ENCODE measurements at places on chromosomes 5 and 9.
A peak's percentile ranks its signal among the peaks of the same experiment; 100 is the strongest.

DNA sequence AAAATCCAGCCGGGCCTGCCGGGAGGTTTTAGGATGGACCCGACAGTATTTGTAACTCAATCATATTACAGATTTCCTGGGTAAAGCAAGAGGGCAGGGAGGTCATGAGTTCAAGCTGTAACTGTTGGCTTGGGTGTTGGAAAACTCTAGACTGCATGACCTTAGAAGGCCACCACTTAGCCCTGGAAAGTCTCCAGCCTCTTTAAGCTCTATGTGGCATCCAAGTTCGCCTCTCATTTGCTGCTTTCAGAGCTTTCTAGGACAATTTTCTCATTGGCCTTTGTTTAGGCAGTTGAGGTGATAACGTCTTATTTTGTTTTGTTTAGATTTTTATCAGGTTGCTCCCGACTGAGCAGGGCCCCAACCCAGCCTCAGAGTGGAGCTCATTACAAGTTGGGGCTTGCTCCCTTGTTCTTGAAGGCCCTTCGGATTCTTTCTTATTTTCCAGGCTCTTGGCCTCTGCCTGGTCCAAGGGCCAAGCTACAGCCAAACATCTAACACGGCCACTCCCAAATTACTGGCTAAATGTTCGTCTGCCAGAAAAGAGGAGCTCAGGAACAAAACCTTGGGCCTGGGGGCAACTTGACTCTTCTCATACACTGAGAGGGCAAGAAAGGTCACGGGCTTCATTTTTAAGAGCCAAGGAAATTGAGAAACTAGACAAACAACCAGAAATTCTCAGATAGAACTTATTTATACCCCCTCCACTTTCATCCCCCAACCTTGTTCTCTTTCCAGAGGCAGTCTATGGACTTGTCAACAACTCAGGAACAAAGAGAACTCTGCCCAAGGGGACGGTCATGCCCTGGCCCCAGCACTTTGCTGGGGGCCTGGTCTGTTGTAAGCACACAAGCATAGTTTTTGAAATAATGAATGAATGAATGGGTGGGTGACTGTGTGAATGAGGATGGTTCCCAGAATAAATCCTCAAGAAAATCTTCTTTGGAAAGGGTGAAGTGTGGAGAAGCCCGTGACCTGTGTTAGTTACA, 526.9 kb downstream of the BNC2 start:
- DNase-seq, result no peak

DNA sequence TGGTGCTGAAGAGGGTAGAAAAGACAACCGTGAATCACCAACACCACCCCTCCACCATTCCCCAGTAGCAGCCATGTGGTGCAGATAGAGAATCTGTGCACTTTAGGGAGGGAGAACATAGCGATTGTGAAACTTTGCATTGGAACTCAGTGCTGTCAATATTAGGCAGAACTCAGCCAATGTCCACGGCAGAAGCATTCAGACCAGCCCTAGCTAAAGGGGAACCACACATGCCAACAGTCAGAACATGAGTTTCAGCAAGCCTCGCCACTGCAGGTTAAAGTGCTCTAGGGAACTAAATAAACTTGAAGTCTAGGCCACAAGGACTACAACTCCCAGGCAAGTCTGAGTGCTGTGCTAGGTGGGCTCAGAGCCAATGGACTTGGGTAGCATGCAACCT, 38.5 kb upstream of the DEPDC1B start:
- no peak for DNase-seq

DNA sequence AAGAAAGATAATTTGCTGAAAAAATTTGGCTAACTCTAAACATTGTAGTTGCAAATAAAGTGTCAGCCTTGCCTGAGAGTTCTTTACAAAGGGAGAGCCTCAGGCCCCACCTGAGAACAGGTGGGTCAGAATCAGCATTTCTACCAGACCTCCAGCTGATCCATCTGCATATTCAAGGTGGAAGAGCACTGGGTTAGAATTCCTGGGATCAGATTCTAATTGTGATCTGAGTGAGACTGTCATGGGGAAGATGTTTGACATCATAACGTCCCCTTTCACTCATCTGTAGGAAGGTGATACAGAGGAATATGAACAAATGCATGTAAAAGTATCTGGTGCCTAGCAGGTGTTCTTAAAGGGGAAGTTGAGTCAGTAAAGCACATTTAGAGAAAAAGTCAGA, 54.6 kb downstream of the FBXL7 start:
- DNase-seq, result no peak

DNA sequence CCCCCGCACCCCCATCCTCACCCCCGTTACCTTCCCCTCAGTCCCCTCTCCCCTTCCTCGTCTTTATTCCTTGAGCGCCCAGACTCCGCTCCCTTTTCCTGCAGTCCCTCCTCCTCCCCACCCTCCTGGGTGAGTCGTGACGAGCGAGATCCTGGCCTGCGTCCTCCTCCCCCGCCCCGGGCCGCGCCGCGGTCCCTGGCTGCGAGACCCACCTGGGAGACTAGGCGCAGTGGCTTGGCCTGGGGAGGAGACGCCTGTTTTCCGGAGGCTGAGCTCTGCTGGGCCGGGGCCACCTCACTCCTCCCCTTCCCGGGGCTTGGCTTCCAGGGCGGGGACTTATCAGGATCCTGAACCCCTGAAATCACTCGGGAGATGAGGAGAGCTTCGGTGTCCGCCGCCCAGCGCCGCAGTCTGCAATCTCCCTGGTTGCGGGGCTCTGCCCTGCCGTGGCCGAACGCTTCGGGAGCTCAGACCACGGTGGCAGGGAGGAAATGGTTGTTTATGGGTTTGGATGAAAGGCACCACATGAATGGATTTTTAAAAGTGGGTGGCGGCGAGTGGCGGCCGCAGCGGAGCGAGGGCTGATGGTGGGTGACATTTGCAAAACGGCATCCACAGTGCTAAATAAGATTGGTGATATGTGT, 984 bp downstream of the STXBP1 start:
- peak; percentile 12 for DNase-seq

DNA sequence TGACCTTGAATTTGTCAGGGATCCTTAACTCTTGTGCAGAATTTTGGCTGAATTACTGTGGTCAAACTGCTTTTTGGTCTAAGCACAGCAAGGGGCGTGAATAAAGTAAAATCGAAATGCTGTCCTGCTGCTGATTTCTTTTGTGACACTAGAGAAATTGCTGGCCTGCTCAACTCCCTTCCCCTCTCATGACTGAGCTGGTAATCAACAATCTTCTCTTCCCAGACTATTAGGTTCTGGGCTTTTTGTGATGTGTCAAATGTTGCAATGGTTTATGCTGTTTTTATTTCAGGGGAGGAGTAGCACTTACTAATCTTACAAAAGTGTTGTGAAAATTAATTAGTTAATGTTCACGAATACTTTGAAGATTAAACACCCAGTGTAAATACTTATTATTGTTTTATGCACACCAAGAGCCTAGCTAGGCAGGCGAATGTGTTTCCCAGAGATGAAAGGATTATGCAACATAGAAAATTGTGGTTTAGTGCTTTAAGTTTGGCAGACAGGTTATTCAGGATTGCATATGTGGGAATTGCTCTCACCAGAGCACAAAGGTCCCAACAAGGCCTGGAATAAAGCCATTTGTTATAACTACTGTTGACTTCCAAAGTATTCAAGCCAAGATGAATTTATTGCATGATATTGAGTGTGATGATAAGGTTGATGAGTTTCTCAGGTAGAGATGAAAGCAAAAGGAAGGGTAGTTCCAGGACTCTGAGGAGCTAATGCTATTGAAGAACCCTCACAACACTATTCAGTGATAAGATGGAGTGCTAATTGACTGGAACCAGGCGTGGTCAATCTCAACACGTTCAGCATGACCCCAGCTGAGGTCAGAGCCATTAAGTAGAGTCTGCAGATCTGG, 280.7 kb upstream of the ZNF608 start:
- no peak for DNase-seq

DNA sequence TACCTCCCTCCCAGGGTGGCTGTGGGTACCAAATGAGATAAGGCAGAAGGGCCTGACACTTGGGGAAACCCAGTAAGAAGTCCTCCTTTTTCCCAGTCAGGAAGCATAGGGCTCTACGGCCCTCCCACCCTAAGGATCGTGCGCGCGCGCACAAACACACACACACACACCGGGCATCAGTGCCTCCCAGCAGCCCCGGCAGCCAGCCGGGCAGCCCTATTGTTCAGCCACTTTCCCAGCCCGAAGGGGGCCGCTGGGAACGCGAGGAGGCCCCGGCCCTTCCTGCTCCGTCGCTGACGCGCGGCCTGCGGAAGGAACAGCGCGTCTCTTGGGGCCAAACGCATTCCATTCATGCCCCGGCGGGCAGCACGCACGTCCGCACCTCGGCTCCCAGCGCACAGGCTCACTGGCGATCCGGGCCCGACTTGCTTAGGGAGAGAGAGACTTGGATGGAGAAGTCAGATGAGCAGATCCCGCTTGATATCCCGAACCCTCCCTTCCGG, 22.6 kb downstream of the DUSP1 start:
- DNase-seq, result no peak

DNA sequence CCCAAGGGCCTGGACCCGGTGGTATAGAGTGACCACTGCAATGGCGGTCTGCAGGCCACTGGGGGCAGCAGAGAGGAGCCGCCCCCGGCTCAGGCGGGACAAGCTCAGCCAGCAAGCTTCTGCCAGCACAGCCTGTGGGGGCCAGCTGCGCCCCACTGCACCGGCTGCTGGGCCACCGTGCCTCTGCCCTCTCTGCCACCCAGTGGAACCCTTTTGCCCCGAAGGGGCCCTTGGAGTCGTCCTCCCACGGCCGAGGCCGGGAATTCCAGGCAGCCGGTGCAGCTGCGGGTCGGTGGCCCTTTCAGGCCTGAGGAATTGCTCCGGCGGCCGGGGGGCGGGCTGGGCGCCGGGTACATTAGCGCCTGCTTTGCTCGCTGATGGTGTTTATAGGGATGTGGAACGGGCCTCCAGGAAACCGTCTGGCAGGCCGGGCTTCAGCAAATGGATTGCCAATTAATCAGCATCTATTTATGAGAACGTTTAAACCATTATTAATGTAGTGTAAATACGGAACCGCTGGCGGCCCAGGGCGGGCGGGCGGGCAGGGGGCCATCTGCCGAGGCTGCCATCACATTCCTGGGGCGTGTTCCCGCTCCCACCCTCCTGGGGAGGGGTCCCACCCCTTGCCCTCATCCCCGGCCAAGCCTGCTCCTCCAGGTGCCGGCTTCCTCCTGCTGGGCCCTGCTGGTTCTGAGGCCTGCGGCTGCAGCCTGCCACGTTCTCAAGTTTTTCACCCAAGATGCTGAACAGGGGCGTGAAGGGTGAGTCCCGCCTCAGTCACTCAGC, 127.4 kb downstream of the BARX1 start:
- DNase-seq, result no peak

GRCh38 chr9:125343518-125344275, 82.1 kb downstream of the GAPVD1 start:
- DNase-seq, result no peak

GRCh38 chr5:31083364-31083763, 110.1 kb upstream of the CDH6 start:
- no peak for DNase-seq

- DNase-seq, result no peak
Measured at GRCh38 chr5:72216756-72217155, 103.3 kb downstream of the MRPS27 start.

DNA sequence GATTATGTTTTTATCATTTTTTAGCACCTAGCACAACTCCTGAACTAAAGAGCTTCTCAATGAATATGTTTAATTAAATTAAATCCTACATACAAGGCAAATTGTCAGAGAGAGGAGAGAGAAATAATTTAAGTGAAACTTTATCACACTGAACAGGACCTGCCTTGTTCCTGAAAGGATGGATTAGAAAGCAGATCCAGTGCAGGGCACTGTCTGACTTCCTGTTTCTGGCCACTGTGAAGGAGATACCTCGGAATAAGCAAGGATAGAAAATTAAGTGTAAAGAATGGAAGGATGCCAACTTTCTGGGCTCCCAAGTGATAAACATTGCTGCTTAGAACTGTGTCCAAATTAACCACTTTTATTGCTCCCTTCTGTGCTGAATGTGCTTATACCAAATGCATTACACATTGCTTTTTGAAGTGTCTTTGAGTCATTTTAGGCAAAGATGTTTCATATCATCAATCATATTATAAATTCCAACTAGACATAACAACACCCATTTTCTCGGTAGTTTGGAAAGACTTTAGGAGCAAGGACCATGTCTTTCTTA, 89.1 kb upstream of the SPDL1 start:
- DNase-seq, result no peak

- DNase-seq, result no peak
Measured at GRCh38 chr9:135907006-135907430, 328 bp downstream of the CAMSAP1 start.

DNA sequence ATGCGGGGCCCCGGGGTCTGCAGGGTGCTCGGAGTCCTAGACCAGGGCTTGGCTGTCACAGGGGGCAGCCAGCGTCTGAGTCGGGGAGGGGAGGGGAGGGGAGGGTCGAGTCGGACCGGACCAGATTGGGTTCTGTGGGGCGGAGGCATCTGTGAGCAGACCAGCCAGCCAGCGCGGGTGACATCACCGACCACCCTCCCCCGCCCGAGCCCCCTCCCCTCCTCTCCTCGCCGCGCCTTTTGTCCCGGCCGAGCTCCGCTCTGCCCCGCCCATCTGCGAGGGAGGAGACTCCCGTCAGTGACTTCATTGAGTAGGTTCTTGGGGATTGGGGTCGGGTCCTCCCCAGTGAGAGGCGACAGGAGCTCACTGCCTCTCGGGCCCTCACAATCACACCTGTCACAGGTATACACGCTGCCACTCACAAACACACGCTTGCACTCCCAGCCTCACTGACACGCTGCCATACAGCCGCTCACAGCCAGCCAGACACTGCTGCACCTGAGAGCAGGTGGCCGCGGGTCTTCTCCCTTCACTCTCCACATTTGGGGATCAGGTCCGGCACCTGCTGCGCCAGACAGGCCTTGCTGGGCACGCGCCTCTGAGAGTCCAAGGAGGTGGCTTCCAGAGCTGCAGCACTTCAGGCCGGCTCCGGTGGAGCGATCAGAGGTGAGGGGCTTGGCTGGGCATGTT, 546 bp downstream of the DNAJB5 start:
- DNase-seq, result no peak

- no peak for DNase-seq
Measured at GRCh38 chr5:39447968-39448367, 23.2 kb upstream of the DAB2 start.

- DNase-seq, result no peak
Measured at GRCh38 chr5:78972654-78973428, 12.3 kb downstream of the ARSB start.

GRCh38 chr5:72308853-72309191, 11.2 kb downstream of the MRPS27 start:
- DNase-seq, result no peak

DNA sequence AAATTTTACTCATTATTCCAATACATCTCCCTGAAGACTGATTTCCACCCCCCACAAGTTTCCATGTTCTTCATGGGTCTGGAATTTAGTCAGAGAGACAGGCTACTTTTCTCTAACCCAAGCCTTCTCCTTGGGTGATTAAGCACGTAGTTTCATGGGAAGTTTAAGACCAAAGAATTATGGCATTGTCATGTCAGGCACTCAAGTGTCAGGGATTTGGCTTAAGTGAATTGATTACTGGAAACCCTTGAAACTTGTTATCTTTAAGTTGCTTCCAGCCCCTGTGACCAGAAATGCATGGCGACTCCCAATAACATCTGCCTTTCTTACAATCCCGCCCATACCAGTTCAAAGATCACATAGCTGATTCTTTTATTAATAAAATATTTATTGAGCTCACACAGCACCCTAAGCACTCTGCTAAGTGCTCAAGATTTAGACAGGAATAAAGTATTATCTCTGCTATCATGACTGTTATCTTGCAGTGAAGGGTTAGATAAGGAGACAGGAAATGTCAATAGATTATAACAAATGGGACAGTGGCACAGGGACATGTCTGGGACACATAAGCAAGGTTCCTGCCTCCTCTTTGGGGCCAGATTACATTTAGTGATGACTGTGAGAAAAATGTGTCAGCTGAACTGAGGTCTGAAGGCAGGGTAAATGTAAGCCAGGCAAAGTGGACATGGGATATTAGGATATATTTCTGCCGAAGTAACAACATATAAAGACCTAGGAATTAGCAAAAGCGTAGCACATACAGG, 241.2 kb upstream of the TNC start:
- no peak for DNase-seq

Measured in stimulated activated CD8-positive, alpha-beta memory T cell treated with anti-CD3 and anti-CD28 coated beads, Interleukin-7, amount 100 ng/mL, for 4 hours (primary cell).